ENCODE measurements at places on chromosomes 5 and 9.

DNA sequence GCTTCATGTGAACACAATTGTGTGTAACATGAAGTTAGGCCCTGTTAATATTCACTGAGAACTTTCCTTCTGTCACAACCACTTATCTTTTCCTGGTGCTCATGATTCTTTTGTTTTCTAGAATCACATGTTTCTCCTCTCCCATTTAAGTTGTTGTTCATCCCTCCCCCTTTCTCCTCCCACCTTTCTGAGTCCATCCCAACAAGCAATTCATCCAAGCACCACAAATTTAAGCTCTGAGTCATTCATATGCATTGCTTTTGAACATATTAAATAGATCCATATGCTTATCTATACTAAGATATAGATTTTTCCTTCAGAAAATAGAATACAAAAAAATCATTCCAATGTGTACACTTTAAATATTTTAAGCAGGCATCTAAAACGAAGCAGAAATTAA, 75.2 kb upstream of the NFIB start:
- no peak for DNase-seq

- DNase-seq: no peak
These were observed 4.0 kb upstream of the TMEM250 start for GRCh38 chr9:136122425-136123383.

DNA sequence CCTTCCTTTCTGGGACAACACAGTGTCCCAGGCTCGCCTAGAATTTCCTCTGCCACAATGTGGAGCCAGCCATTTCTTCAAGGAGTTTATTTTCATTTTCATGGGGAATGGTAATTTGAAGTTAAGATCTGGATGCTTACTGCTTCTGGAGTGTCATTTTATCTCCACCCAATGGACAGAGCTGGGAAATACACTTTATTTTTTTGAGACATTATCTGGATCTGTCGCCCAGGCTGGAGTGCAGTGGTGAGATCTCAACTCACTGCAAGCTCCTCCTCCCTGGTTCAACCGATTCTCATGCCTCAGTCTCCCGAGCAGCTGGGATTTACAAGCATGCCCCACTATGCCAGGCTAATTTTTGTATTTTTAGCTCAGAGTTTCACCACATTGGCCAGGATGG, 12.7 kb upstream of the THG1L start:
- DNase-seq: no peak

- no peak for DNase-seq
These were observed 15.7 kb downstream of the PAM start for GRCh38 chr5:102770803-102771202.

DNA sequence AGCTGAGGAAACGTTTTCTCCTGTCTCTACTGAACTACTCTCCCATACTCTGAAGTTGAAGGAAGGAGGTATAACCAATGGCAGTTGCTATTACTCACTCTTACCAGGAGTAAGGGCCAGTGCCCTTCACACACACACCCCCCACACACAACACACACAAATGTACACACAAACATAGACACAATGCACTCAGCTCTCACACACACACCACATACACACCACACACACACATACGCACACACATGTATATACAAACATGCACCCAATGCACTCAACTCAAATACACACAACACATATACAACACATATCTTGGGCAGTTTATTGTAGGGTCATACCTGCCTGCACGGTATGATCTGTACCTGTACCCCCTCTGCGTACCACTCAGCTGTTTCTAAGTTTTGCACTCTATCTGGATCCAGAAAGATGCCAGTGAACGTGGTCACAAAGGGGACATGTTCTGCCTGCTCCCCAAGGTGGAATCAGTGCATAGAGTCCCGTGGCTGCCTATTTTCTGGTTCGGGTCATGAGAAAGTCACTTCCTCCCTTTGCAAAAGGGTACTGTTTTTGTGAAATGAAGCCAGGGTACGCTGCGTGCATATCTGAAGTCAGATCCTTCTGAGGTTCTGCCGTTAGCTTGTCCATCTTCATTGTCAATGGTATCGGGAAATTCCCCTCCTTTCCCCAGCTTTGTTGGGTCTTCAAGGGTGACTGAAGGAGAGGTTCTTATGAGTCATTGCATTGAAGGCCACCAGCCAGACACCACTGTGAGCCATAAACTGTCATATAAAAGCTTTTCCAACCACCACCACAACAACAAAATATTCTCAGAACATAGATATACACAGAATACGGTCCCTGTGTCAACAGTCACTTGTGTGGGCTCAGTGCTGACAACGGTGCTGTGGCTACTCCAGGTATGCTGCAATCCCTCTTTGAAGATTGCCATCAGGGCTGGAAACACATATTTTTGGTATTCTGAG, 131.9 kb downstream of the UGCG start:
- no peak for DNase-seq

- no peak for DNase-seq
These were observed 33.1 kb downstream of the FANCC start for GRCh38 chr9:95284162-95285080.

DNA sequence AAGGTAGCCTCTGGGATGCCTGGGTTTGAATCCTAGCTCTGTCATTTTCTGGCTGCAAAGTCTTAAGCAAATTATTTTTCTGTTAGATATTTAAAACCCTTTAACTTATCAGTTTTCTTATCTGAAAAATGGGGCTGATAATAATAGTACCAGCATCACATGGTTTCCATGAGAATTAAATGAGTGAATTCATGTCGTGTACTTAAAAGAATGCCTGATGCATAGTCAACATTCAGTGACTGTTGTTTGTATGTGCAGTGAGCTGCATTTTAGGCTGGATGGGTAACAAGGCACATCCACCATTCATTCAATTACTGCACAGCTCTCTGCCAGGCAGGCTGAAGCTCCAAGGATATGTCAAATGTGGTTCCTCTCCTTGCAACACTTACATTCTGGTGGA, 122.0 kb downstream of the PPP2R2B start:
- DNase-seq: no peak

DNA sequence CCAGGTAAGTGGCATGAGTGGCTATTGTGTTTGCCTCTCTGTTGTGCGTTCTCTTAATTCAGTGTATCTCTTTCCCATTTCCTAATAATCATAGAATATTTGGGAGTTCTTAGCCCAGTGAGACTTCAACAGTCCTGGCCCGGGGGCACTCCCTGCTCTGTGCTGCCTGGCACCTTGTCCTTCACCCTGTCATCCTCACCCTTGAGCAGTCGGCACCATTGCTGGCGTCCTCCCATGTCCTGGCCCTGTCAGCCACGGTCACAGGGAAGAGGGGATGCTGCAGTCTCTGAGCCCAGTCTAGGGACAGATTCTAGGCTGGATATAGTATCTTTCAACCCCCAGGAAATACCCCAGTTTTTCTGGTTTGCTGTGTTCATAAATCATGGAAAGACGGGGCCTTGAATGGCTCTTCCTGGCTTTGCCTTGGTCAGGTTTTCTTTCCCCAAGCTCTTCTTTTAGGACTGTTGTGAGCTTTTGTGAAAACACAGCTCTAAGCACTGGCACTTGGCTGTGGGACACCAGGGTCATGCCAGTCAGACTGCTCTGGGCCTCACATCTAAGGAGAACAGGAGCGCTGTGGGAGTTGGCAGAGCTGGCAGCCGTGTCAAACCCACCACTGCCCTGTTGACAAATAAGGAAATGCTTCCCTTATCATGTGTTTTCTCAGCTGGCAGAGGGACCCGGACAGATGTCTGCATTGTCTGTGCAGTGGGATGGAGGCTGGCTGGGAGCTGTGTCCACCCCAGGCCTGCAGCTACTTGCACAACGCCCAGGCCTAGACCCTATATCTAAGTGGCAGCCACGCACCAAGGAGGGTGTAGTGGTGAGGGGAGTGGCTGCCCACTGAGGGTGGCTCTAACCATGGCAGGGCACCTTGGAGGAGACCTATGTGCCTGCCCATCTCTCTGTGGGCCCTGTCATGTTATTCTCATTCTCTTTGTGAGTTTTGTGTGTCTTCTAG, 378.6 kb downstream of the ICE1 start:
- DNase-seq: no peak

DNA sequence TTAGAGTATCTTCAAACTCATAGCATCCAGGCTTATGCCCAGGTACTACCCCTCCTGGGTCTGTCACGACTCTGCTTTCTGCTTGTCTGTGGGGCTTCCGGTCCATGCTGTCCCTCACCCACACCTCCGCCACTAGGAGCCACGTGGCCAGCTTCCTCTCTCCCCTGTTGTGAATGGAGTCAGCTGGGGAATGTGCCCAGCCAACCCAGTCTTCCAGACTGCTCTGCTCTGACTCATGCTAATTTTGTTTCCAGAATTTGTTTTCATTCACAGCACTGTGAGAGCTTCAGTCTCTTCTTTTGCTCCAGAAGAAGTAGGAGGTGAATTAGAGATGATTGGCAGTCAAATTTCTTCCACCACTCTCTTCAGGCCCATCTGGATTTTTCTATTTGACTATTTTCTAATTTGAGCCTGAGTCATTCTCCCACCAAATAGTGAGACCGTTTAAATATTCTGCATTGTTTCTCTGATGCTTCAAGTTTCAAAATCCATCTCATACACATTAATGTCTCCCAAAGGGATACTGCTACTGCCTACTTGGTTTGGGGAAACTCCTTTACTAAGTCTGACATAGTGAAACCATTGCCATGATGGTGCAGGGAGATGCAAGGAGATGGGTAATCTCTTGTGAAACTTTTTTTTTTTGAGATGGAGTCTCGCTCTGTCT, 424.1 kb upstream of the KIF2A start:
- DNase-seq: no peak

DNA sequence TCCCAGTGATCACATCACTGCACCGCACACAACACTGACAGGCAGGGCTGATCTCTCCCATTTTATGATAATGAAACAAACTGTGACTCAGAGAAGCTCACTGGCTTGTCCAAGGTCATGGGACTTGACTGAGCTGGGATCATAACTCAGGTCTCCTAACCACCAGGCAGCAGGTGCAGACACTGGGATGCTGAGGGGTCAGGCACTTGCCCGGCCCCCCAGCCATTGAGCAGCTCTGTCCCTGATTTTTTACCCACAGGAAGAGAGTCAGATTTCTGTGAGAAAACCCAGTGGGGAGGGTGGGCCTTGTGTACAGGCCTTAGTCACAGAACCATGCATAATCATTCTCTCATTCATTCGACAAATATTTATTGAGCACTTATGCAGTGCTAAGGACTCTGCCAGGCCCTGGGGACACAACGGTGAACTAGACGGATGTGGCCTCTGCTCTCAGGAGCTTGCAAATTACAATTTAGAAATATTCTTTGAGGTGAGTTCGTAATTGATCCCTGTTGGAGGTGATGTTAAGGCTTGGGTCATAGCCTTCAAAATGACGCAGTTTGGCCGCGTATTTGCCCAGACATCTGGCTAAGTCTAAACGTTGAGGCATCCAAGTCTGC, 54.5 kb upstream of the TGFBR1 start:
- no peak for DNase-seq

GRCh38 chr5:120567921-120568320, 103.8 kb downstream of the PRR16 start:
- DNase-seq: no peak

DNA sequence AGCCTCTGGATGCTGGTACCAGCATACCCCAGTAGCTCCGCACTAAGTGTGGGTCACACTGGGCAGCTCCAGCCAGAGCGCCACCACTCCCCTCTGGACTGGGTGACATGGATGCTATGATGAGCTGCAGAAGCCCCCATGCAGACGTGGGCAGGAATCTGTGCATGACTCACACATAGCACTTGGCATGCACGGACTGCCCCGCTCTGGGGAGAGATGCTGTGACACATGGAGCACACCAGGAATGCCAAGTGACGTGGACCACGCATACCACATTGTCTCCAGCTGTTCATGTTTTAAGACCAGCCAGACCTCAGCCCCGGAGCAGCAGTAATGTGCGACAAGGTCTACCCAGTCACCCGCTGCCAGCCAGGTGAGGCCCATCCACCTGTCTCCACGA, 64.1 kb downstream of the SEMA4D start:
- no peak for DNase-seq

DNA sequence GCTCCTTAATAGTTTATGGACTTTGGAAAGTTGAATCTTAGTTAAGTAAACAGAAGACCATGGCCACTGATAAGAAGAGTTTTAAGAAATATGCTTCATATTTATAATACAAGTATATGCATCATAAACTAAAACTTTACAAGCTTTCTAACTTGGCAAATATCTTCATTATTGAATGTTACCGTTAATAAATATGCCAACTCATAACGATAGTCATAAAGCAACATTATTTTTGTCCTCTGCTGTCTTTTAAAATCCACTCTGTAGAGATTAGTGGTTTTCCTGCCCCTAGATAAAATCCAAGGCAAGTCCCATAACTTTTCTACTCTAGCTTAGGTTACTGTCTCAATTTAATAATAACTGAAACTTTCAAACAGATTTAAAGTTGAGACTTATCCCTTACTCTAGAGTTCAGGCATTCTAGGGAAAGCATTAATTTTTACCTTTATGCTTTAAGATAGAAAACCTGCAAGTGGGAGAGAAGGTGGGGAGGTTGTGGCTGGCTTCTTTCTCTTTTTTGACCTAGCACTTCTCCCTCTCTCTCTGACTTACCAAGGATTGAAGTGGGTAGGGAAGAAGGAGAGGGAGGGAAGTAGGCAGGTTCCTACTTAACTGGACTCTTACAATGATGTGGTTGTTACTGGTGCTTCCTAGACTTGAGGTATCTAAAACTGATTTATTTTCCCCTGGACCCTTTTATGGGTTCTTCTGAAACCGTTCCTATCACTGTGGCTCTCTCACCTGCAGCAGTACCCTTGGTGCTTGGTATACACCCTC, 29.6 kb downstream of the RNF145 start:
- DNase-seq: no peak

DNA sequence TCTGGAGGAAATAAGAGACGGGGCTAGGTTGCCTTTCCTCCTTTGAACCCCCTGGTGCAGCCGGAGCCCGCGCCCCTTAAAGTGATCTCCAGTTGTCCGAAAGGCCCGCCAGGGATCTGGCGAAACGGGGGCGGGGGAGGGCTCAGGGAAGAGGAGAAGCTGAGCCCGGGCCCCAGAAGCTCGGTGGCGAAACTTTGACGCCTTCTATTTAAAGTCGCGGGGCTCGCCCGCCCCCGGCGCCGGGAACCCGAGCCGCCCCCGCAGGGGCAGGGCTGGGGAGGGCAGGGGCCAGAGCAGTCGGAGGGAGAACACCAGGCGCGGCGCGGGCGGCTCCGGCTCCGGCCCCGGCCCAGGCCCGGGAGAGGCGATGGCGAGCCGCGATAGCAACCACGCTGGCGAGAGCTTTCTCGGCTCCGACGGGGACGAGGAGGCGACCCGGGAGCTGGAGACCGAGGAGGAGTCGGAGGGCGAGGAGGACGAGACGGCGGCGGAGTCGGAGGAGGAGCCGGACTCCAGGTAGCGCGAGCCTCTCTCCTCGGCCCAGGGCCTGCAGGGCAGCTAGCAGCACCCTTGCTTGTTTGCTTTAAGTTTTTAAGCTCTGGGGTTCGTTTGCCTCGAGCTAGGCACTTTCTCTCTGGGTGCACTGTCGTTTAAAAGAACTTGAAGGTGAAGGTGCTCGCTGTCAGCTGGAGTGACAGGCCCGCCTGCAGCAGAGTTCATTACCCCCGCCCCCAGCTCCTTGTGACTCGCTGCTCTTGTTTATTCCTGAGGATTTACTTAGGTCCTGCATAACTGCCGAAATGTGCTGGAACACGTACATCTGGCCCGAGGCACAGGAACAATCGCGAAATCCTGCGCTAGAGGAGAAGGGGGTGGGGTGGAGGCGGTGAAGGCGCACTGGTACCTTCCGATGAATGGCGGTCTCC, at the start of gene CMYA5:
TSS of gene CMYA5 (plus strand) at position 296 of the 926 bp plus-strand sequence. CDS start at position 368, 72 bp downstream.
- no peak for DNase-seq
